Esophagus muscularis mucosa (tissue), 4 donors: ENCODE measurements at places on chromosomes 11 and 22. TPM values are rescaled to one million over a fixed set of nuclear protein-coding genes. Genes with fewer than 3 reads are reported as not detected.

The LRRC74B gene
- total RNA-seq = not detected

The WT1 gene
- total RNA-seq = 3.1 TPM

The ESAM gene
- total RNA-seq = 48.9 TPM

The PLAAT2 gene
- total RNA-seq = not detected

The RNF214 gene
- 12.4 TPM for total RNA-seq

GRCh38 chr22:42522546-42522945 is 3.0 kb upstream of the RRP7A start:
- no peak for DNase-seq

- no peak for DNase-seq
Observed at GRCh38 chr22:21589396-21589795, 21.9 kb downstream of the UBE2L3 start.

GRCh38 chr11:29263971-29264682 is 752.7 kb downstream of the KCNA4 start:
- DNase-seq = no peak

DNA sequence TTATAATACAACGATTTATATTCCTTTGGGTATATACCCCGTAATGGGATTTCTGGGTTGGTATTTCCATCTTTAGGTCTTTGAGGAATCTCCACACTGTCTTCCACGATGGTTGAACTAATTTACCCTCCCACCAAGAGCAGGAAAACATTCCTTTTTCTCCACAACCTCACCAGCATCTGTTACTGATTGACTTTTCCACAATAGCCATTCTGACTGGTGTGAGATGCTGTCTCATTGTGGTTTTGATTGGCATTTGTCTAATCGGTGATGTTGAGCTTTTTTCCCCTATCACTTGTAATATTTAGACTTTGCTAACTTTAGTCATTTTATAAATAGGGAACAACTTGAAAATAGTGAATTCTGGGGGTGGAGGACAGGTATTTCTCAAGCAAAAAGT is 58.1 kb downstream of the PPFIA1 start:
- DNase-seq = no peak

DNA sequence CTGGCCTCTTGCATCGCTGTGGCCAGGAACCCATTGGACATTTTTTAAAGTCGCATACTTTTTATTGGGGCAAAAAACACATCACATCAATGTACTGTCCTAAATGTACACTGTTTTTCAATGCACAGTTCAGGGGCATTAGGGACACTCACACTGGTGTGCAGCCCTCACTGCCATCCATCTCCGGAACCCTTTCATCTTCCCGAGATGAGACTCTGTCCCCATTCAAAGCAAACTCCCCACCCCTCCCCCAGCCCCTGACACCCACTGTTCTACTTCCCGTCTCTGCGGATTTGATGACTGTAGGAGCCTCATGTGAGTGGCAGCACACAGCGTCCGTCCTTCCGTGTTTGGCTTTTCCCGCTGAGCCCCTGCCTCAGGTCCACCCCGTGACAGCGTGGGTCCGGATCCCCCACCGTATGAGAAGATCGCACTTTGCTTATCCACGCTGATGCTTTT is 41.8 kb upstream of the TH start:
- DNase-seq = no peak

- DNase-seq = no peak
Observed at GRCh38 chr11:42023267-42023666, 563.8 kb upstream of the LRRC4C start.

DNA sequence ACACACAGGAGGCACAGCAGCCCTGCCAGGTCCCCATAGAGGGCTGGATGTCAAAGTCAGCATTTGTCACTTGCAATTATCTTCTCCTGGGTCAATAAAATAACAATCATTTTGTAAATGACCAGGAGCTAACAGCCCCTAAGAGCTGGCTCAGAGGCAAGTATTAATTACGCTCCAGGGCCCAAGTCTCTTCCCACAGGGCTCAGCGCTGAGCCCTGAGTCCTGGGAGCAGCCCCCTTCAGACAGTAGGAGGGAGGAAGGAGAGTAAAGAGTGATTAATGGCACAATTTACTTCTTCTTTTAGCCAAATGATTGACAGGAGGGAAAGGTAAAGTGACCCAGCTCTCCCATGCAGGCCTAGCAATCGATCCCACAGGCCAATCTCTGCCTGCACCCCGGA is 99.0 kb upstream of the DRD2 start:
- DNase-seq = no peak

DNA sequence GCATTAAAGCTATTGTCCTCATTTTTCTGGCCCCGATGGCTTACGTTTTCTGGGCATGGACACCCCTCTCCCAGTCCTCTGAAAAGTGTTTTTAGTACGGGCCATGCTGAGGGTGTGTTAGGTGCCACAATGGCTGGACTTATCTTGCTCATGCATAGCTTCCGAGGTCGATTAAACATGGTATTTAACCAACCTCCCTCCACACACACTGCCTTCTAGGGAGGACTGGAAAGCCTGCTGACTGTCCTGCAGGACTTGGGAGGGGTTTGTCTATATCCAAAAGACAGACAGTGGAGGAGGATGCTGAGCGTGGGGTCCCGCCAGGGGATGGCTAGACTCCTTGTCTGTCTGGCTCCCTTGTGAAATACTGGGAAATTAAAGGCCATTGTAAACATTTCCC is 95.3 kb downstream of the FBXO7 start:
- DNase-seq = no peak
